ENCODE measurements at places on chromosomes 3 and 15.

DNA sequence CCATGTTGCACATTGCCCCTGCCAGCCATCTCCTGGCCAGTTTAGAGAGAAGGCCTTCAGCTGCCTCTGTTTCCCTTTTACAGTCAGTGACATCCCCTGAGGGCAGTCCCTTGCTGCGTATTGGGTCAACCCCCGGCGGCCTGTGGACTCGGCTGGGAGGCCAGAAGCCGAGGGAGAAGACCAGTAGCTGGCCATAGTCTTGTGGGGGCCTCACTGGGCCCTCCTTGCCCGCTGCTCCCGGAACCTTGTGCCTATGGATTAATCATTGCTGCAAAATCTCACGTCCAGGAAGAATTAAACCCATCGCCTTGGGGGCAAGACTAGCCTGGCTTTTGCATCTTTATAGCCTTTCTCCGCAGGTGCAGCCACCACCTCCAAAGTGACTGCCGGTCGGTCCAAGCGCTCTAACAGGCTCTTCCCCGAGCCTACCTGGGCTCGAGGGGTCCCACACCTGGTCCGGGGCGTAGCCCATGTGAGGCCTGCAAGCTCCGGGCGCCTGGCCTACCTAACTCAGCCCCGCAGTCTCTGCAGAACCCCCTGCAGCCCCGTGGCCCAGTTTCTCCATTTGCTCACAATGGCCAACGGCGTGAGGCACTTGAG lies 870 bp upstream of the CHAC1 start:
- no peak for DNase-seq

- DNase-seq, result no peak
Observed at GRCh38 chr3:149891621-149892020, 78.6 kb downstream of the RNF13 start.

GRCh38 chr3:178562143-178562946 lies 26.1 kb downstream of the KCNMB2 start:
- DNase-seq, result no peak

GRCh38 chr3:69212411-69213160 lies 90.2 kb upstream of the LMOD3 start:
- DNase-seq, result no peak

- DNase-seq, result no peak
Observed at GRCh38 chr15:49155834-49156627, 632 bp upstream of the COPS2 start.

DNA sequence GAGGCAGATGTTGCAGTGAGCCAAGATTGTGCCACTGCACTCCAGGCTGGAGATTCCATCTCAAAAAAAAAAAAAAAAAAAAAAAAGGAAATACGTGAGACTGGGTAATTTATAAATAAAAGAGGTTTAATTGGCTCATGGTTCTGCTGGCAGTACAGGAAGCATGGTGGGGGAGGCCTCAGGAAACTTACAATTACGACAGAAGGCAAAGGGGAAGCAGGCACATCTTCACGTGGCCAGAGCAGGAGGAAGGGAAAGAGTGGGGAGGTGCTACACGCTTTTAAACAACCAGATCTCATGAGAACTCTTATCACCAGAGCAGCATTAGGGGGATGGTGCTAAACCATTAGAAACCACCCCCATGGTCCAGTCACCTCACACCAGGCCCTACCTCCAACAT lies 138.2 kb upstream of the IL12A start:
- no peak for DNase-seq

- DNase-seq, result no peak
Observed at GRCh38 chr3:13627681-13628080, 78.8 kb downstream of the FBLN2 start.

DNA sequence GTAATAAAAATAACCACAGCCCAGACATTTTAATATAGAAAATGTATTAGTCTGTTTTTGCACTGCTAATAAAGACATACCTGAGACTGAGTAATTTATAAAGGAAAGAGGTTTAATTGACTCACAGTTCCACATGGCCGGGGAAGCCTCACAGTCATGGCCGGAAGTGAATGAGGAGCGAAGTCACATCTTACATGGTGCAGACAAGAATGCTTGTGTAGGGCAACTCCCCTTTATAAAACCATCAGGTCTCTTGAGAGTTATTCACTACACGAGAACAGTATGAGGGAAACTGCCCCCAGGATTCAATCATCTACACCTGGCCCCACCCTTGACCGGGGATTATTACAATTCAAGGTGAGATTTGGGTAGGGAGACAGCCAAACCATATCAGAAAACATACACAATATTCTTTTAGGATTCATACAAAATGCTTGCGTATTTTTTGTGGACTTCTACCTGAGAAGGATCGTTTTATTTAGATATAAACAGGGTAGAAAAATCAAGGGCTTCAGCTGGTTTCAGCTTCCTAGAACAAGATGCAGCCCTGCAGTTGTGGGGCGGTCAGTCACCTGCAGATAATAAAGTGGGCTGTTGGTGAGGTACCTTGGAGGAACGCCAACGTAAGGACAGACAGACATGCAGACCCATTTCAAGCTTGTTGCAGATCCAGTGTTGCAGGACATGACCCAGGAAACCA lies 101.9 kb downstream of the TNIK start:
- DNase-seq, result no peak

DNA sequence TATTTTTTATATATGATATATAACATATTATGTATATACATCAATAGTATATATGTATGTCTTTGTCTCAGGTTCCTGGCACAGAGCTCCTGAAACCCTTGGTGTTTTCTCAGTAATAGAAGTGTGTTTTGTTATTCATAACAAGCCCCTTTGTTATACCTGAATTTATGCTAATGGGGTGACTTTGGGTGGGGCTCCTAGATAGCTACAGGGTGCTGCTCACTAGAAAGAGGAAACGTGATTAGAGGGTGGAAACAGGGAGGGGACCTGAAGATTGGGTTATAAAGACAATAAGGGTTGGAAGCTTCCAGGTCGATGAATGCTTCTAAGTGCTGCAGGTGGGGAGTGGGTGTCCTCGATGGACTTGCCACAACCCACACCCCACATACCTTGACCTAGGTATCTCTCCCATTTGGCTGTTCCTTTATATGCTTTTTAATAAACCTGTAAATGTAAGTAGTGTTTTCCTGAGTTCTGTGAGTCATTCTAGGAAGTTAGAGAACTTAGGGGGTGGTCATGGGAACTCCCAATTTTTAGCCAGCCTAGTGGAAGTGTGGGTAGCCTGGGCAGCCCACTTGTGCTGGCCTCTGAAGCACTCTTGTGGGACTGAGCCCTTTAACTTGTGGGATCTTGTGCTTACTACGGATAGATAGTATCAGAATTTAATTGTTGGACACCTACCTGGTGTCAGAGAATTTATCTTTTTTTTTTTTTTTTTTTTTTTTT lies 36.9 kb upstream of the C15orf39 start:
- no peak for DNase-seq

DNA sequence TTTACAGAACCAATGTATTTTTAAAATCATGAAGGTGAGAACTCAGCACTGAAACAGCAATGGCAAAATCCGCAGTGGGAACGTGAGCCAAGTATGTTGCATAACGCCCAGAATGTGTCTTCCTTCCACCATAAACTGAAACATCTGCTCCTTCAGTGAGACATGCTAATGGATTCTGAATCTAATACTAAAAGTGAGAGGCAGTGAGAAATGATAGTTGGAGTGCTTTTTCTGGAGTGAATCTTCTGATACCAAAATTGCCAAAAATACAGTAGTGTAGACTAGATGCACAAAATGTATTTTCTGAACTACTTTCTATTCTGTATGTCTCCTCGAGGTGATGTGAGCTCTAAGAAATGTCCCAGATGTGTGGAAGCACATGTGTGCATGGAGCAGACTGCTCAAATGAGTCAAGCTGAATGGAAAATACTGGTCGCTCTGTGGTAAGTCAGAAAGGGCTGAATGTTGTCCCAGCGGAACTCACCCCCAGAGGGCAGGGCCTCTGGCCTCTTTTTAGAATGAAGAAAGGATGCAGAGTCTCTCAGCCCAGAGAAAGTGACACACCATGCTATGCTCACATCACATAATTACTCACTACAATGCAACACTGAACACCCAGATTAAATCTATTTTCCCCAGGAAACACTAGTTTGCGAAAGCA lies 73.0 kb downstream of the ATP10A start:
- DNase-seq, result no peak

- no peak for DNase-seq
Observed at GRCh38 chr15:64776402-64776786, 1.0 kb upstream of the RBPMS2 start.

GRCh38 chr3:4218456-4219226 lies 84.5 kb upstream of the SETMAR start:
- no peak for DNase-seq

DNA sequence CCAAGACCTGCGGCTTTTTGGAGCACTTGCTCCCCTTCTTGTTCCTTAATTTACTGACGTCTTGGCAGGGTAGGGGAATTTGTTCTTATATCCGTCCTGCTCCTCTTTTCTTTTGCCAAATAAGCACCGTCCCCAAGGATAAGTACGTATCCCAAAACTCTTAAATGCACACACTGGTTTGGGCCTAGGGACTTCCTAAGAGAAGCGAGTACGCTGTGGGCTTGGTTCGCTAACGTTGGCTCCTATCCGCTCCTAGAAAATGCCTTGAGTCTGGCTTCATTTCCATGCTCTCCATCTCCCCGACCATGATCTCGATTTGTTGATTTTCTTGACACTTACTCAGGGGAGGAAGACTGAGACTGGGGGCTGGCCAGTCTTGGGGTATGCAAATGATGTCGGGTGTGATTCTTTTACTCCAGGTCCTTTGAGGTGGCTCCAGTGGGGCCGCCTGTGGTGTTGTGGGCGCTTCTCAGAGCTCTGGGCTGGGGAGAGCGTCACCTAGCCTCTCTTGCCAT lies 1.3 kb downstream of the MYRIP start:
- DNase-seq, result no peak

GRCh38 chr15:42461261-42461660 lies 29.7 kb downstream of the ZNF106 start:
- DNase-seq, result no peak

DNA sequence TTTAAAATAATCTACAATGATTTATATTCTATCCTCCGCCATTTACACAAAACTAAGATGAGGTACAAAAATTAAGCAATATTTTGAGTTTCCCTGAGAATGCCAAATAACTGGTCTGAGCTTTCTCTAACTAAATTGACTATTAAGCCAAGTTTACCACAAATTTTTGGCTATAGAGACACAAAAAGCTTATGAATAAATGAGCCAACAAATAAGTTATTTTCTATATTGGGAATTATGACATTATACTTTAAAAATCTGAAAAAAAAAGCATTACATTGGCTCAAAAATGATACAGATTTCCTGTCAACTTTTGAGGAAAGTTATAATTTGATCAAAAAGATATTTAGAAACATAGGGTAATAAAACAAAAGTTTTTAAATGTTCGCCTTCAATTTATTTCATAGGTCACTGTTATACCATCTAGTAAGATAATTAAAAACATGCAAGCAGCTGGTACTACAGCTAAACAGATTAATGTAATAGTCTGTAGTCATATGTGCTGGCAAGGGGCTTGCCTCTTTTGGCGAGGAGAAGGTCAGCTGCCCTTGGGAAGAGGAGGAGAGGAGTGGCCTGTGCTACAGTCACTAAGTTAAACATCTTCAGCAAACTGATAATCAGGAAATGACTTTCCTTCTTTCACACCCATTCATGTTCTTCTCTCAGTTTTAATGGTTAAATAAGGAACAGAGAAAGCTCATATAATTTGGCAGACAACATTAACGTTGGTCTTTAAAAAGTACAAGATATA lies 318.5 kb downstream of the TBC1D5 start:
- DNase-seq, result no peak

DNA sequence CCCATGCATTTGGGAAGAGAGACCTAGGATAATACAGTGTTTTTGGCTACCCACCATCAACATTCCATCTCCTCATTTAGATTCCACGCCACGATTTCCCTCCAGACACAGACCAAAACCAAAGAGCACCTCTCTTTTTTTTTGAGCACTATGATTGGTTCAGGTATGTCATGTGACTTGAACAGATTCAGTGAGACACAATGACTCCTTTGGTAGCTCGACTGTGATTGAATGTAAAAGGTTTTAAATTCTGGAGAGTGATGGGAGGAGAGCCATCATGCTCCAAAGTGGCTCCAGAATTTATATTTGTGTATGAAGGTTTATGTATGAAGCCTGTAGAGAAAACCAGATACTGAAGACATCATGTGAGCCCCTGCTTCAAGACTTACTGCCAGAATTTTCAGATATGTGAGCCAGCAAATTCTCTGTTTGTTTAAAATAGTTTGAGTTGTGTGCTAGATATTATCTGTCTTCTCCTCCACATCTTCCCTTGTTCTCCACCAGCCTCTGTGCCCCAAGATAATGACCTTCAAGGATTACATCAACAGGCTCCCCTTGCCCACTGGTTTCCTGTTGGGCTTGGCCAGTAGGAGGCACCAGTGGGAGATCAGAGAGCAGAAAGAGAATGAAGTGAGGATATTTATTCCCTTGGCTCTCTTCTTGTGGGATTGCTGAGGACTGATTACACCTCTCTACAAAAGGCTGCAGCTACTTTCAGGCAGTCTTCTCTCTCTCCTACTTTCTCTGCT lies 12.5 kb downstream of the MYD88 start:
- no peak for DNase-seq

- DNase-seq, result no peak
Observed at GRCh38 chr3:189108067-189108466, 63.7 kb upstream of the TPRG1 start.

DNA sequence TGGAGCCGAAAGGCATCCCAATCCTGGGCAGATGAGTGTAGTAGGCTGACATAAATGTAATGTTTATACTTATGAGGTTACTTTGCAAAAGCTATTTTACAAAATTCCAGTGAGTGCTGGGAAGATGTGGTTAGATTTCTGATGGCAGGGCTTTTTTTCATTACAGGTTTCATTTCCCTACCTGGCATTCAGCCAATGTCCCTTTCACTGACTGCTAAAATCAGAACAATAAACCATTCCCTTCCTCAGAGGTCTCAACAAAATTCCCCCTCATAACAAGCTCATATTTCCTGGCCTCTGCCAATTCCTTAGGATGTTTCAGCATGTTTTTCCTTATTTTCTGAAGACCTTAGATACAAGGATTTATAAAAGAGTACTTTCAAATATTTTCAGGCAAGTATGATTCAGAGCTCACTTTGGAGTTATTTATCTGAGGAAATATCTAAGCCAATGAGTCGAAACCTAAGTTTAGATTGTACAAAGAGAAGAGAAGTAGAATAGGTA lies 40.9 kb upstream of the CCDC80 start:
- DNase-seq, result no peak

GRCh38 chr3:25527801-25528200 lies 99.7 kb downstream of the RARB start:
- no peak for DNase-seq

DNA sequence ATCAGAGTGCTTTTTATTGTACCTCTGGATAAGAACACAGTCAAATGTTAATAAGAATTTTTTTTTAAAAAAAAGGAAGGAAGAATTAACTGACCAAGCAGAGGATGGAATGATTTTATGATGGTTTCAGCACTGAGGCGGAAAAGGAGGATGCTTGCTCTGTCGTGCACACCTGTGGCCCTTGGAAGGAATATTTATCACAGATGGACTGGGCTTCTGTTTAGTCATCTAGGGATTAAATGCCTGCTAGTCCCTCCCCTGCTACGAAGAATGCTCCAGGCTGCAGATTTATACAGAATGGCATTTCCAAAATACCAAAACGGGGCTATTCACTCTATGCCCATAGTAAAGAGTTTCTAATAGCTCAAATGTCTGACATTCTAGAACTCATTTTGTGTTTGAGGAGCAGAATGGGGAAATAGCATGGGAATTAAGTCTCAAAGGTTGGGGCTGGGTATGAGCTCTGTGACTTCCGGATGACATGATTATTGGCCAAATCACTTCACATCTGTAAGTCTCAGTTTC lies 92.8 kb upstream of the BCL6 start:
- no peak for DNase-seq

- no peak for DNase-seq
Observed at GRCh38 chr3:196652961-196653795, 13.7 kb downstream of the NRROS start.

GRCh38 chr3:70832834-70833205 lies 520.4 kb upstream of the MDFIC2 start:
- no peak for DNase-seq
